ENCODE measurements at places on chromosomes 2 and 18.

DNA sequence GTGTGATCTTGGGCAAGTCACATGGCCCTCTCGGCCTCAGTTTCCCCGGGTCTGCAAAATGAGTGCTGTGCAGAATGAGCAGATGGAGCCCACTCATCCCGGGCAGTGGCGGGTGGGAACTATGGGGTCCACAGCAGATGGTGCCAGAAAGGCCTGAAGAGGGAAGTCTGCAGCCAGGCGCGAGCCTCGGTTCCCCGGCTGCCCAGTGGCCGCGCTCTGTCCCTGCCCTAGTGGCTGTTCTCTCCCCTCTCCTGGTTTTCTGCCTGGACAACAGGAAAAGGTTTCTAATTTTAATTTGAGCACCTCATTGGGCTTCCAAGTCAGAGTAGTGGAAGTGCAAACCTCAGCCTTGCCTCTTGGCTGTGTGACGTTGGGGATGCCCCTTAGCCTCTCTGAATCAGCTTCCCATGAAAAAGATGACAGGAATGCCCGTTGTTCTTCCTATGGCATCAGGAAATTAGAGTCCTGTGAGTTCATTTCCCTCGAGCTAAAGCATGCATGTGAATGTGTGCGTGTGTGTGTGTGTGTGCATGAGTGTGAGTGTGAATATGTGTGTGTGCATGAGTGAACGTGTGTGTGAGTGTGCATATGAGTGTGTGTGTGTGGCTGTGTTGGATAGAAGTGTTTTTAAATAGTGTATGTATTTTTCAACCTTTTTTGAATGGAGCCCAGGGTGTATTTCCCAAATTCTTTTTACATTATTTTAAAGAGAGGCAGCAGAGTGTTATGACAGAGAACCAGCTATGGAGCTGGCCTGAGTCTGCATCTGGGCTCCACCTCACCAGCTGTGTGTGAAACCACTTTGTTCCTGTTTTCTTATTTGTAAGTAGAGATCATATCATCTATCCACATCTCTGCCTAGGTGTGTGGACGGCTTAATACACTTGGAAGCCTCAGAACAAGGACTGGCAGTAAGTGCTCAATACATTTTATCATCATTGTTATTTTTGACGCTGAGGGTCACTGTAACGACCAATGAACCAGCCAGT lies 41.3 kb downstream of the RRM2 start:
- DNase-seq = no peak

DNA sequence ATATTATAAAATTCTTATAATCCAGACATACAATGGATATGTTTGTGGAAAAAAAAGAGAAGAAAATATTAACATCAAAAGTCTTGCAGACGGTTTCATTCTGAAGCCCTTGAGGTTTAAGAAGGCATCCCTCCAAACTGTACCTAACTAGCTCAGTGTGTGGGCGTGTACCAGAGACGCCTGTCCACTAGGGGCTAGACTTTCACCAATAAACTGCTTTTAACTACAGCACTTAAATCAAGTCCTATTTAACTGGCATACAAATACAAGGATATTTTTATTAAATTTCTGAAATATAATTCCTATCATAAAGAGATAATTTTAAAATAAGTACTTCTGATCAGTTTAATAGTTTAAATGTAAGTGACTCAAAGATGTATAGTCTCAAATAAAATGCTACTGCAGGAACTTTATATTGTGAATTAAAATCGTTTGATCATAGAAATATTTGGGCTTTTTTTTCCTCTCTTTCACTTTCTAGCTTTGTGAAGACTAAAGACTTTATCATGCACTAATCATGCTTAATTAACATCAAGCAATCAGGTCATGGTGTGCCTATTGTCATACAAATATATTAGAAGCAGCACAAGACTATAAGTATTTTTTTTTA lies 437.7 kb downstream of the SATB2 start:
- no peak for DNase-seq

DNA sequence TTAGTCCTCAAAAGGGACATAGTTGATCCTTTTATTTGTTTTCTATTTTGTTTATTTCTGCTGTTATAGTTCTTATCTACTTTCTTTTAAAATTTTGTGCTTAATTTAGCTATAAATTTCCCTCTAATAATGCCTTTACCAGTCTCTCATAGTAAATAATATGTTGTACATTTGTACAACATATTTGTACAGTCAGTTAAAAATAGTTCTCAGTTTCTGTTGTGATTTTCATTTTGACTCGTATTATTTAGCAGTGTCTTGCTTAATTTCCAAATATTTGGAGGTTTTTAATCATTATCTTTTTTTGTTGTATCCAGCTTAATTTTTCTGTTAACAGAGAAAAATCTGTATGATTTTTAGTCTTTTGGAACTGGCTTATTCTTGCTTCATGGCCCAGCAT lies 443.6 kb upstream of the TRIB2 start:
- DNase-seq = no peak

GRCh38 chr18:79611040-79611681 lies 68.4 kb upstream of the CTDP1 start:
- peak; percentile 55 for DNase-seq

- DNase-seq = no peak
These were observed 25.2 kb upstream of the REL start for GRCh38 chr2:60855989-60856669.

GRCh38 chr2:43305012-43305411 lies 78.6 kb upstream of the ZFP36L2 start:
- no peak for DNase-seq

- no peak for DNase-seq
These were observed 44.3 kb downstream of the EDAR start for GRCh38 chr2:108944601-108945331.

- no peak for DNase-seq
These were observed 251.2 kb upstream of the RAB6C start for GRCh38 chr2:129728035-129728972.

DNA sequence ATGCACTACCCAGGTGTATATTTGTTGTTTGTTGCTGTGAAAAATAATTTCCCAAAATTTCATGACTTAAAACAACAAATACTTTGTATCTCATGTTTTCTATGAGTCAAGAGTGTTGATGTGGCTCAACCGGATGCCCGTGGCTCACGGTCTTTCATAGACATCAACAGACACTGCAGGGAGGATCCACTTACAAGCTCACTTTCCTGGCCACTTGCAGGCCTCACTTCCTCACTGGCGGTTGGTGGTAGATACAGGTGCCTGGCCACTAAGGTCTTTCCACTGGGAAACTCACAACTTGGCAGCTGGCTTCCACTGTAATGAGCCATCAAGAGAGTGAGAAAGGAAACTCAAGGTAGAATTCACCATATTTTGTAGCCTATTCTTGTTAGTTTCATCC lies 662.9 kb downstream of the IRS1 start:
- DNase-seq = peak; percentile 40

DNA sequence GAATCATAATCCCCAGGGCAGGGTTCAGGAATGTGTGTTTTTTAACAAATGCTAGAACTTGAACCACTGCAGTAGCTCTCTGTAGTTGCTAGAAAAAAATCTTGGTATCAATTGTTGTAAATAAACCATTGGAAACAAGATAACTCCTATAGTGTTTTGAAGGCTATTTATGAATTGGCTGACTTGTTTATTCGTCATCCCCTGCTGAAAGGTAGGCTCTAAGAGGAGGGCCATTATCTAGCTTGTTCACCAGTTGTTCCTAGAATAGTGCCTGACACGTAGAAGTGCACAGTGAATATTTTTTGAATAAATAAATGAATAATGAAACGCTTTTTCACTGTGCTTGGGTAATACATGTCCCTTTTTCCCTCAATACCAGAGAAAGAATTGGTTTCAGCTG lies 211.4 kb downstream of the BABAM2 start:
- DNase-seq = no peak

- no peak for DNase-seq
These were observed 108.2 kb upstream of the MYCN start for GRCh38 chr2:15832030-15832709.
